Nasal cavity respiratory epithelium epithelial cell of viscerocranial mucosa (primary cell): ENCODE measurements at places on chromosomes 2 and 18. TPM values are rescaled to one million over a fixed set of nuclear protein-coding genes. Genes with fewer than 3 reads are reported as not detected.

CNTNAP5 gene
- not detected in 2 replicates for total RNA-seq

BCL2 gene
- 1.4 and 1.8 TPM in 2 replicates for total RNA-seq

SERPINB4 gene
- total RNA-seq: 1.7 and 63.5 TPM in 2 replicates

TUBA3E gene
- total RNA-seq: not detected in 2 replicates

PIEZO2 gene
- total RNA-seq: 0.07 TPM in 1 of 2 replicates, not detected in the other

TACR1 gene
- total RNA-seq: not detected in 2 replicates

TCF23 gene
- total RNA-seq: under 0.01 TPM in 1 of 2 replicates, not detected in the other

KCNJ3 gene
- not detected in 2 replicates for total RNA-seq

PPP1R1C gene
- total RNA-seq: 0.68 and 1.2 TPM in 2 replicates

ANO7 gene
- 0.28 TPM in 1 of 2 replicates, not detected in the other for total RNA-seq

ACMSD gene
- not detected in 2 replicates for total RNA-seq

CNGA3 gene
- not detected in 2 replicates for total RNA-seq

MRO gene
- total RNA-seq: not detected in 2 replicates
